Right forelimb (tissue), 1 donor: ENCODE measurements at places on chromosomes 1 and 21.
A peak's percentile ranks its signal among the peaks of the same experiment; 100 is the strongest.

GRCh38 chr1:88581703-88582102, 102.4 kb upstream of the PKN2 start:
- no peak for DNase-seq

GRCh38 chr1:184802354-184803179, 47.9 kb upstream of the EDEM3 start:
- no peak for DNase-seq

- no peak for DNase-seq
These were observed 76.3 kb downstream of the ZP4 start for GRCh38 chr1:237814319-237814924.

DNA sequence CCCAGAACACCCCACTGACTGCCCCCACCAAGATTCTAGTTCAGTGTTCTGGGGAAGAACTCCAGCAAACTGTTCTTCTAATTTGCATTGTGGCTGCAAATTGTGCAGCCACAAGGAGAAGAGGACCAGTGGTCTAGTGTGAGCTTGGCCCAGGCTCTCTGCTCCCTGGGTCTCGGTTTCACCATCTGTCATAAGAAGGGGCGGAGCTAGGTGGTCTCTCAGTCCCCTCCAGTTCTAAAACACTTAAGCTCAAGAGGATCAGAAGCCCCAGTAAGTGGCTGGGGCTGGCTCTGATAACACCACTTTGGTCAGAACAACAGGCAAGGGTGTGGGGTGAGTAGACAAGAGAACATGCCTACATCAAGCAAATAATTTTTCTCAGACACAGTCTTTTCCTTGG, 99.9 kb downstream of the BEND5 start:
- DNase-seq: no peak

GRCh38 chr1:44839576-44839975, 3.5 kb downstream of the PTCH2 start:
- peak; percentile 65 for DNase-seq

DNA sequence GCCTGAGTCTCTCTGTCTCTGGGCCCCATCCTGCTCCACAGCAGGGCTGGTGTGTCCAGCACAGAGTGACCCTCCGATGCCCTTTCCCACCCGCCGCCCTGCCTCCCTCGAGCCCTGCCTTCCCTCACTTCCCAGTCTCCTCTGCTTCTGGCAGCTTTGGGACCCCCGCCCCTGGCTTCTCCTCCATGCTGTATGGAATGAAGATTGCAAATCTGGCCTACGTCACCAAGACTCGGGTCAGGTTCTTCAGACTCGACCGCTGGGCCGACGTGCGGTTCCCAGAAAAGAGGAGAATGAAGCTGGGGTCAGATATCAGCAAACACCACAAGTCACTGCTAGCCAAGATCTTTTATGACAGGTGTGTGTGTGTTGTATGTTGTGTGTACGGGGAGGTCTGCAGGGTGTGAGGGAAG, 14.3 kb downstream of the MOV10 start:
- DNase-seq: no peak

- DNase-seq: no peak
These were observed 5.1 kb downstream of the C1orf87 start for GRCh38 chr1:60068393-60069045.

GRCh38 chr1:229448845-229449244, 15.0 kb upstream of the ACTA1 start:
- DNase-seq: no peak

- DNase-seq: no peak
These were observed 190.2 kb downstream of the NR5A2 start for GRCh38 chr1:200217703-200218102.

- DNase-seq: no peak
These were observed 2.3 kb downstream of the KRTCAP2 start for GRCh38 chr1:155170806-155171205.

- no peak for DNase-seq
These were observed 2.0 kb upstream of the ATF3 start for GRCh38 chr1:212606395-212607205.

GRCh38 chr1:27931759-27932158, 3.0 kb upstream of the SMPDL3B start:
- DNase-seq: no peak

DNA sequence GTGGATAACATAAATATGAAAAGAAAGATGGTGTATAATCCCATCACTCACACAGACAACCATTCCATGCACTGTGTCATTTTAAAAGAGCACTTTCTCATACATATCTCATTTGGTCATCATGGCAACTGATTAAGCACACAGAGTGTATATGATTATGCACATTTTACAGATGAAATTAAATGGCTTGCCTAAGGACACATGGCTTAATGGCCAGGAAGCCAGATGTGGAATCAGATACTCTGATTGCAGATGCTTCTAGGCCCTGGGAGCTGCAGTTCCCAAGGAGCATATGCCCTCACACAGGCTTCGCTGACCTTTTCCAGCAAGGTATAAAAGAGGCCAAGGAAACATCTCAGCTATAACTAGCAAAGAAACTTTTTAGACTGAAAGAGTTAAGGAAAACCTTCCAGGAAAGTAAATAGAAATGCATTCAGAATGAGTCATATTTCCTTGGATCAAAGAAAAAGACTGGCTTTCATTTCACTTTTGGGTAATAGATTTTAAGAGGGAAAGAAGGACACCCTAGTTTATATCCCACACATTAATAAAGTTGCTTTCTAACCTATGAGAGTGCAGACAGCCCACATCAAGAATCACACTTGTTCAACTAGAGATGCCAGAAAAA, 19.6 kb upstream of the FAM89A start:
- no peak for DNase-seq

DNA sequence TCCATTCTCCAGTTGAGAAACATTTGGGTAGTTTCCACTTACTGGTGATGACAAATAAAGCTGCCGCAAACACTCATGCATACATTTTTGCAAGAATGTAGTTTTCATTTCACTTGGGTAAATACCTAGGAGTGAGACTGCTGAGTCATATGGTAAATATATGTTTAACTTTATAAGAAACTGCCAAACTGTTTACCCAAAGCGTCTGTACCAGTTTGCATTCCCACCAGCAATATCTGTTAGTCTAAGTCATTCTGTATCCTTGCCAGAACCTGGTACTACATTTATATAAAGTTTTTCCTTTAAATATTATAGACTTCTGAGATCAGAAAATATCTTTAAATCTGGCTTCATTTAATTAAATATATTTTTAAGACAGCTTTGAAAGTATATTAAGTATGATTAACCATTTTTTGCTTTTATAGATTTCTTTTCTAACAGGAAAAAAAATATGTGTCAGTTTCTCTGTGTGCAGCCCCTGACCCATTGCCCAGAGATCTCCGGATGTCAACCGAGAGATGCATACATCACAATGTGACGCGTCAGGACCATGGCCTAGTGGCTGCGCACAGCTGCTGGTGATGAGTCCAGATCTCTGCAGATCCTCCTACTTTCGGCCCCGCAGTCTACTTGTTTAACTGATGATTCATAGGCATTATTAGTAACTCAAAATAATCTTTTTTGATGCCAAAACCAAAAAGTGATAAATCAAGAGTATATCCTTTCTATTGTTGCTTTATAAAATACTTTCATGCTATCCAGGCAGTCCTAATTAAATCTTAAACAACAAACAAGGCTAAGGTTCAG, 227.1 kb upstream of the MAP1LC3C start:
- no peak for DNase-seq

DNA sequence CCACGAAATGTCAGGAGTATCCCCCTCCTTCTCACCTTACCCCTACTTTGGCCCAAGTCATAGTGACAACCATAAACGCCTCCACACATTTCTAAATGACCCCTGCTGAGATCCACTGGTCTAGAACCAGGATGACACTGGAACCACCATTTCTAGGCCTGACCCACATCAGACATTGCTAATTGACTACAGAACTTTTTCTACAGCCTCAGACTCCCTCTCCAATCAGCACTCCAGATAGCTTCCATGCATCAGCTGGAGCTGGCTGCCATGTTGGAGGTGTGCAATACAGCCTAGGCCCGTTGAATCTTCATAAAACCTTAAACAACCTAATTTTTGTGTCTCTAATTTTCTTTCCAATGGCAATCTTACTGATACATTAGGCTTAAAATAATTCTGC, 18.6 kb downstream of the TCEA3 start:
- no peak for DNase-seq

DNA sequence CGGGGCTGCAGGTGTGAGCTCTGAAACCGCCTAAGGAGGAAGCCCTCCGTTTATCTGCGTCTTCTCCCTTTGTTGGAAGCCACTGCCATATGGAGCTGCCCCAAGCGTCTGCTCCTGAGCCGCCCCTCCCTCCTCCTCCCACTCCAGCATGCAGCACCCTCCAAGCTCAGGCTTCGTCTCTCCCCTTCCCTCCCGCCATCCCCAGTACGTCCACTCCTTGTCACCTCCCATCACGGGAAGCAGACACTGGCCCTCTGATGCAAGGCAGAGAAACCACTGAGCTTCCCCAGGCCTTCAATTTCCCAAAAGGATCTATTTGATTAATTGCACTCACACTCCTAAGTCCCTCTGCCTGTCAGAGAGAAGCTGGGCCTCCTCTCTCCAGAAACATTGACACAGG, 52.5 kb downstream of the NFASC start:
- no peak for DNase-seq

DNA sequence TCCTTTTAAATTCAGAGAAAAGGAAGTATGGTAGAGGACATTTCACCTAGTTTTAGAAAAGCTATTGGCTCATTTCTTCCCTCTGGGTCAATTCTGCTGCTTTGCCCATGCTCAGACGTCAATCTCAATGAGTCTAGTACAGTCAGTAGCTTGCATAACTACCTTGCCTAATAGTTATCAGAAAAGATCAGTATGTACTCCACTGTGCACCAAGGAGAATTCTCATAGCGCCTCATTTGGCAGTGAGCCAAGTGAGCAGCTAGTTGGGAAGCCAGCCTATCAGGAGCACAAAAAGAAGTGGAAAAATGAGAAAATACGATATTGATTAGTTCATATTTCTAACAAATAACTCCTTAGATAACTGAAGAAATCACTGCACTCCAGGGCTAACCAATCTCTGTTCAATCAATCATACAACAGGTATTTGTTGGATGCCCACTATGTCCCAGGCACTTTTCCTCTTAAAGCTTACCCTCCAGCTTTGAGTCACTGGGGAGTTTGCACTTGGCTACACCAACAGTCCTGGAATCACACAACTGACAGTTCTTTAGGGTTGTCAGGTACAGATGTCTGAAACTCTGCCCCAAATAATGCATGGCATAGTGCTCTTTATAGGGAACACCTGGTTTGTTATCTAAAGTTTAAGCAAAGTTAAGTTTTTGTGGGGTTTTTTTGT, 50.2 kb downstream of the PRDX6 start:
- no peak for DNase-seq

GRCh38 chr1:26317612-26318337, at the start of gene CD52:
CD52 (plus strand) TSS chr1:26317958; CDS start chr1:26318018, 60 bp downstream.
- no peak for DNase-seq

DNA sequence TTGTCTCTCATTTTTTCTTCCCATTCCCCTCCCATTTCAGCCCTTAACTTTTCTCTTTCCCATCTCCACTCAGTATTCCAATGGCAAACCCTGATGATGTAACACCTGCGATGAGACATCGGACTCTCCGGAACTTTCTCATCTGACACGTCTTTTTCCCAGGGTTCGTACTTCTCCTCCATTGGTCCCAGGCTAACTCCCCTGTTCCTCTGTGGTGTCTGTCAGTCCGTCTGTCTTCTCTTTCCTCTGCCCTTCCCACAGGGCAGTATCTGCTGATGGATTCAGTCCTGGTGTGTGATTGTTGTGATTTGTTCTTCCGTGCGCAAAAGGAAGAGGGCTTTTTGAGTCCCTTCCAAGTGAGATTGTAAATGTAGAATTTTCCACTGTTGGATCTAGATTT, 27.7 kb downstream of the VANGL2 start:
- DNase-seq: no peak

- peak; percentile 98 for DNase-seq
These were observed 1.1 kb downstream of the STMN1 start for GRCh38 chr1:25904943-25905679.

- DNase-seq: peak; percentile 54
These were observed 111.9 kb upstream of the L1TD1 start for GRCh38 chr1:62082456-62083363.

- no peak for DNase-seq
These were observed 4.7 kb downstream of the CCDC190 start for GRCh38 chr1:162856260-162856659.

DNA sequence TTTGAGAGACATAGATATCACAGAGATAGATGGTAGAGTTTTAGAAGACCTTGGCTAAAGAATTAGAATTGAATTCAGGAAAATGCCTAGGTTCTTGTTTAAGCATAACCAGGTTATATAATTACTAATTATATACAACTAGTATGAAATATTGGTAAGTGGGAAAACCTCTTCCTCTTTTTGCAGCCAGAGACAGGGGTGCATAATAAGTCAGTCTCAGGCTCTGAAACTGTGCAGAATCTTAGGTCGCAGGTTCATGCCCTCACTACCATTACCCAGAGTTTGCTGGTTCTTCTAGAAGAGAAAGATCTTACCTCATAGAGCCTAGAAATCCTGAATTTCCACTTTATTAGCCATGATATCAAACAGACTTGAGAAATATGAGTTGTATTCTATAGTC, 183.3 kb downstream of the NEK7 start:
- no peak for DNase-seq

- no peak for DNase-seq
These were observed 64.9 kb downstream of the PRKACB start for GRCh38 chr1:84208935-84209334.

GRCh38 chr21:29077651-29078090, 4.2 kb upstream of the CCT8 start:
- DNase-seq: peak; percentile 53

DNA sequence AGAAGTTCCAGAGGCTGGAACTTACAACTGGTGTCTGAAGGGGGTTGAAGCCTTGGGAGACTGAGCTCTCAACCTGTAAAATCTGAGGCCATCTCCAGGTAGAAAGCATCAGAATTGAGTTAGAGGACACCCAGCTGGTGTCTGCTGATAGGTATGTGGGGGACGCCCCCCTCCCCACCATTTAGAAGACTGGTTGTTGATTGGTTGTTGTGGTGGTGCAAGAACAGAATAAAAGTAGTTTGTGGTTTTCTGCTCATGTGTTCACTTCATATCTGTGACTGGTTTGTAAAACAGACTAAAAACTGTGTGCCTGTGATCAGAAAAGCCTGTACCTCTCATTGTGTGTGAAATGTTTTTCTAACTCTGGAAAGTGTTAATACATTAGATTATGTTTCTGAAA, 33.2 kb upstream of the PDE4B start:
- no peak for DNase-seq
